ENCODE measurements at places on chromosomes 13 and 19.

- no peak for DNase-seq
These were observed 37.6 kb downstream of the KCTD12 start for GRCh38 chr13:76848596-76848995.

GRCh38 chr19:7597689-7598088 lies 2.0 kb downstream of the CAMSAP3 start:
- no peak for DNase-seq

GRCh38 chr19:35043906-35044305 lies 2.4 kb downstream of the HPN start:
- DNase-seq, result no peak

DNA sequence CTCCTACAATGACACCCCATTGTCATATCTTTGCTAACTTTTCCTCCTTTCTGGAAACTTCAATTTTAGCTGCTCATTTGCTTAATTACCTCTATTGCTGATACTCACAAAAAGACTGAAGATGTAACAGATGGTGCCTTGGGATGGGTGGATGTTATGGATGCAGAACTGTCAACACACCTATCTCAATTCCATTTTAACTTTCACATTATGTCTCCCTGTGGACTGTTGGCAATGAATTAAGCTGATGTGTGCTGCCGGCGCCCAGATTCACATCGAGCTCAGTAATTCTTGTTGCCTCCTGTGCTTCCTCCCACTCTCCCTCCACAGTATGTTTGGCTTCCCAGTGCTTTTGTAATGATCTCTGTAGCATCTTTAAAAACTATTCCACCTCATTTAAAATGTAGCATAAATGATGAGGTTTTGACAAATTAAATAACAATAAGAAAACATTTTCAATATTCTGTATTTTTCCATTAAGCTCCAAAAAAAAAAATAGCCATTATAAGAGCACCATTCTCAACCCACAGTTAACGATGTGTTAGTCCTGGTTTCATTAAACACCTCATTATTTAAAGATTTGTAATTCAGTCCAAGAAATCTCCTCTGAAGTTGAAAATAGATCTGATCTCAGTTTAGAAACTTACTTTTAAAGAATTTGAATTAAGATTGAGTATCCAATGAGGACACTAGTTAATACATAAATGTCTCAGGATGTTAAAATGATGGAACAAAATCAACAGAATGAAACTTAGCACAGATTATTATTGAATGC lies 99.9 kb upstream of the FAM216B start:
- DNase-seq, result no peak

- no peak for DNase-seq
These were observed 42.4 kb upstream of the RFC3 start for GRCh38 chr13:33775339-33776108.

- peak; percentile 36 for DNase-seq
These were observed 41.0 kb upstream of the GRTP1 start for GRCh38 chr13:113404723-113405471.

DNA sequence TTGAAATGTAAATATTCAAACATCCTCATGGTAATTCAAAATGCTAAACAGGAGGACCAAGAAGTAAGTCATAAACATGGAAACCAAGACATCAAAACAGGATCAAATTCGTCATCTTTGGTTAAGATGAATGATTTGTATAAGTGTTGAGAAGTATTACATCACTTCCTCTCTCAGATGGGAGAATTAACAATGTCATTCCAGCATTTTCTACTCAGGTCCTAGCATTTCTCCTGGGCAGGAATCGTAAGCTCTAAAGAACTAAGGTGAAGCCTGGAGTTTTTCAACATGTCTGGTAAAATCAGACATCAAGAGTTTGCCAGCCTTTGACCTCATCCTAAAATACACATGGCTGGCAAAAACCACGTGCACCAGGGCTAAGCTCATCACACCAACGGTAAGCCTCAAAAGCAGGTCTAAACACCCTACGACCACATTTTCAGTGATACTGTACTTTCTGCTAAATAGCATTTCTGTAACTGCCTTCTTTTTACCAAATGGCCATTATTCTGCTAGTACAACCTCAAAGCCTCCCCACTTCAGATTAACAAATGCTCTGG lies 24.8 kb downstream of the RANBP3 start:
- DNase-seq, result no peak

DNA sequence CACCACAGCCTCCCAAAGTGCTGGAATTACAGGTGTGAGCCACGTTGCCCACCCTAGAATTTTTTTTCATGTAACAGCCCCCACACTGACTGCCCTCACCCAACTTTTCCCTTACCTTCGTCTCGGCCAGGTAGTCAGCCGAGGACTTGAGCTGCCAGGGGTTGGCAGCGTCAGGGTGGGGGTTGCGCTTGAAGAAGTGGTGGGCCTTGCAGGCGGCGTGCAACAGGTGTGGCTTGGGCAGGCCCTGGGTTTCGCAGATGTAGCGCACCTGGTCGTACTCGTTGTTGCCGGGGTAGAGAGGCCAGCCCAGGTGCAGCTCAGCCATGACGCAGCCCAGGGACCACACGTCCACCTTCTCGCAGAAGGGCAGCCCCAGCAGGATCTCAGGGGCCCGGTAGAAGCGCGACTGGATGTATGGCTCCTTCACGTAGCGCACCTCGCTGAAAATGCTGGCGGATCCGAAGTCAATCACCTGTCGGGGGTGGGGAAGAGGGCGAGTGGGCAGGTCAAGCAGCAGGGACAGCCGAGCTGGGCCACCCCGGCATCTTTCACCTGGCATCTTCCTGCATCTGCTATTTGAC lies 6.2 kb downstream of the HIPK4 start:
- DNase-seq, result no peak

DNA sequence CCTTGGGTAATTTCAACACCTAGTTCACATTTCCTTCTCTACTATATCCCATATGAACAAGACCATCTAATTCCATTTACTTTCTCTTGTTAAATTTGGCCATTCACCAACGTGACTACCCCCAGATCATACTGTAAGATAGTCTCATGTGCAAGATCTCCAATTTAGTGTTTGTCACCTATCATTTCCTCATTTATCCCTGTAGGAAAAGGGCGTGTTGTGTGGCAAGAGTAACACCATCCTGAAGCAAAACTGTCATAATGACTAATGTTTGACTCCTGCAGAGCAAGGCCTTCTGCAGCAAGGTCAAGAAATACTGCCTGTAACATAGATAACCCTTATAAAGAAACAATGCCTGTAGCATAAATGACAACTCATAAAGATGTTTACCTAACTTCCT lies 51.3 kb downstream of the SUCLA2 start:
- no peak for DNase-seq

DNA sequence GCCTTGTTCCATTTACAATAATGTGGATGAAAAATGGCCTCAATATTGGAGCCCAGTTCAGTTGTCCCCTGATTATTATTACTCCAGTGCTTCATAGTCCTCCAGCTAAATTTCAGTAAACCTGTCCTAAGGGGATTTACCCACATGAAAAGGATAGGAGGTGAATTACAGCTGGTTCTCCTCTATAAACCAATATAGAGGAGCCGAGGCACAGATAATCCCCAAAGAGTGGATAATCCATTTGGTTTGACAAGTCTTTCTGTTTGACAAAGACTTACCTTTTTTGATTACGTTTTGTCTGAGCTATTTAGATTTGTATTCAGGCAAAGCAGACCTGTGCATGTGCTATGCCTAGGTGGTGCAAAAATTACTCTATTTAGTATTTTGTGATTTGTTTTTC lies 2.7 kb downstream of the CNMD start:
- DNase-seq, result no peak

All from dorsolateral prefrontal cortex (tissue), 122 donors.